ENCODE measurements at places on chromosomes 5 and 9.

DNA sequence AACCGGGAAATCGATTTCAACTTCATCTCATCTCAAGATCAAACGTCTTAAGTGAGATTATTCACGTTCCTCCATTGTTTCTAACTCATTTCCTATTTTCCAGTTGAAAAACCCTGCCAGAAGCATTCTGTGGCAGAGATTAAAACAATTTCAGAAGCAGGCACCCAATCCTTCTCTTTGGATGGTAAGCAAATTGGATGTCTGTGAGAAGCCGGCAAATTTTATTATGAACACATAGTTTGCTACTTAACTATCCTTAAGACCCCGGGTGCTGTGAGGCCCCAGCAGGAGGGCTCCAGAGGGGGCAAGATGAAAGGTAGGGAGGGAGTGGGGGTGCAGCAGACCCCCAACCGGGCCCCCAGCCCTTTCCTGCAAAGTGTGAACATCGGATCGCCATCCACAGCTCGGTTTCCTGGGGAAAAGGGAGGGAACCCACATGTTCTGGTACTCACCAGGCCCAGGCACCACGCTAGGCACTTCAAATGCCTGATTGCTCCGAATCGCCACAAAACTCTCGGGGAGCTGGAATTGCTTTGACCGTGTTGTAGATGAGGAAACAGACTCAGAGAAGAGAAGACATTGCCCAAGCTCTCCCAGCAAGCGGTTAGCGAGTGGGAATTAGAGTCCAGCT, 167.1 kb upstream of the MVB12B start:
- DNase-seq = no peak

- DNase-seq = no peak
Observed at GRCh38 chr5:139110526-139111168, 87.5 kb downstream of the SIL1 start.

DNA sequence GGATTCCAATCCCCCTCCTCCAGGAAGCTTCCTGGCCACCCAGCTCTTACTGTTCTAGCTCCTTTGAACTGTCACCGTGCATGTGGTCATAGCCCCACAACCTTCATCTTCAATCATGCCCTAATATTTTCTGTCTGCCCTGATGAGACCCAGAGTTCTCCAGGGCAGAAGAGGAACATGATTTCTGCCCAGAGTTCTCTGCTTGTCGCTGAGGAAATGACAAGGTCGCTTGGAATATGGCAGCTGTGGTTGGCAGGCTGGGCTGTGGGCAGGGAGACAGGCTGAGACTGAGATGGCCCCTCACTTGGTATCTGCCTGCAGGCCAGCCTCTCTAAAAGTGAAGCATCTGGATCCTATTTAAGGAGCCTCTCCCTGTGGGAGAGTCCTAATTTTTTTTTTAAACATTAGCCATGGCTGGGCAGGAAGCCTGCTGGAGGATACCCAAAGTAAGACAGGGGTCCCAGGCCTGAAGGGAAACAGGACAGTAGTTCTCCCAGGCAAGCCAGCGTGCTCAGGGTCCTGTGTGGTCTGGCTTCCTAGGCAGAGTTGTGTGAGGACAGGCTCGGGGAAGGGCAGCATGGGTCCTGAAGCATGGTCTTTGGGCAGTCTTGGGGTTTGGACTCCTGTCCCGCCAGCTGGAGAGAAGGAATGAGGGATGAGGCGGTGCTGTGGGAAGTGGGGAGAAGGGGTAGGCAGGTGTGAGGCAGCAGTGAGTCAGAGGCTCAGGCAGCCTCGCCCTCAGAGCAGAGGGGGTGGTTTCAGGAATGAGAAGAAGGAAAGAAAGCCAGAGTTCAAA, 242.1 kb downstream of the FSTL4 start:
- DNase-seq = no peak

GRCh38 chr9:133260334-133261102, 14.5 kb downstream of the ABO start:
- DNase-seq = no peak

- DNase-seq = no peak
Observed at GRCh38 chr5:139061274-139061673, 136.9 kb downstream of the SIL1 start.

DNA sequence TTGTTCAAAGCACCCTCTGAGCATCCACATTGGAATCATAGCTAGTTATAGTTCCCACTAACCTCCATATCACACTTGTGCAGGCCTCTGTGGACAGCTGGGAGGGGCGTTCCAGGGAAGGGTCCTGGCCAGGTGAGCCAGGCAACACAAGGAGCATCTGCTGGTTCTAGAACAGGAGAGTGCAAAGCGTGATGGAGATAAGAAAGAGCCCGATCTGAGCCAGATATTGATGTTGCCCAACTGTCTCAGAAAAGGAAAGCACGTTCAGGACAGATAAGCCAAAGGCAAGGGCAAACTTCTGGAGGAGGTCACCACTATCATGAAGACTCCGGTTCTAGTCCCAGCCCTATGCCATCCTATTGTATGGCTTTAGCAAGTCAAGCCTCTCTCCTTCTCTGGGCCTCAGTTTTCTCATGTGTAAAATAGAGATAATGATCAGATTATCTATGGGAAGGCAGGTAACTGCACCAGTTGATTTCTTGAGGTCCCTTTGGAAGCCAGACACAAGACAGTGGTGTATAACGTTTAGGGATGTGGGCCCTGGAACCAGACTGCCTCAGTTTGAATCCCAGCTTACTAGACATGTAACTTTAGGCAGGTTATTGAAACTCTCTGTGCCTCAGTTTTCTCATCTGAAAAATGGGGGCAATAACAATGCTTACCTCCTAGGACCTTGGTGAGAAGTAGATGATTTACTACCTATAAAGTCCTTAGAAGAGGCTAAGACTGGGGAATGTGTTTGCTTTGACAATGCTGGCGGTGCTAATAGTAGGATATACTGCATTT, 19.8 kb downstream of the GABBR2 start:
- DNase-seq = no peak

GRCh38 chr9:100027543-100027942, 71.3 kb downstream of the ERP44 start:
- no peak for DNase-seq

Measured in NCI-H2107 (cell line).